ENCODE measurements at places on chromosomes 3 and 15.
A peak's percentile ranks its signal among the peaks of the same experiment; 100 is the strongest.

- no peak for DNase-seq
Measured at GRCh38 chr15:78104119-78104479, 11.7 kb downstream of the SH2D7 start.

GRCh38 chr15:28021281-28022039, 77.7 kb downstream of the OCA2 start:
- DNase-seq, result peak; percentile 3

DNA sequence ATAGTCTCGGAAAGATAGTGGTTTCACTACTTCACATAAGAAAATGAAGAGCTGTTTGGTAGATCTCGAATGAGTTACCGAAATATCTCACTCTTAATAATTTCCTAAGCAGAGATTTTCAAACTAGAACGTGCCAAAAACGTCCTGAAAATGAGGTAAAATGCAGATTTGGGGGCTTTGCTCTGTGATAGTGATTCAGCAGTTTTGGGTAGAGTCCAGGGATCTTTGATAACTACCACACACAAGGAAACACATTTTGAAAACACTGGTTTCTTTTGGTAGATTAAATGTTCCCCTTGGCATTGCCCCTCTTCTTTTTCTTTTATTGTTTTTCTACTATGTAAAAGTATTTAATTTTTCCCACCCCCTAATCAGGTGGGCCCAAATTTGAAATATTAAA, 125.9 kb downstream of the EBLN2 start:
- no peak for DNase-seq

DNA sequence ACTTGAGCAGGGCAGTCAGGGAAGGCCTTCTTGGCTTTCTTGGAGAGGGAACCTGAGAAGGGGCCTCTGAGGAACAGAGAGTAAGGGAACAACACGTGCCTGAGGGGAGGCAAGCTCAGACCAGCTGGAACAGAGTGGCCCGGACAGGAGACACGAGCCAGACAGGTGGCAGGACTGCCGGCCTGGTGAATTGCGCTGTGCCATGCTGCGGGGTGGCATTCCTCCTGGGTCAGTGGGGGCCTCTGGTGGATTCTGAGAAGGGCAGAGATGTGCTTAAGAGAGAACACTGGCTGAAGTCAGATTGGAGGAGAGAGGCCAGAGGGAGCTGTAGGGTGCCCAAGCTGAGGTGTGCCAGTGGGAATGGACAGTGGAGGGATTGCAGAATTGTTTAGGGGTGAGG, 4.9 kb downstream of the CHAC1 start:
- no peak for DNase-seq

DNA sequence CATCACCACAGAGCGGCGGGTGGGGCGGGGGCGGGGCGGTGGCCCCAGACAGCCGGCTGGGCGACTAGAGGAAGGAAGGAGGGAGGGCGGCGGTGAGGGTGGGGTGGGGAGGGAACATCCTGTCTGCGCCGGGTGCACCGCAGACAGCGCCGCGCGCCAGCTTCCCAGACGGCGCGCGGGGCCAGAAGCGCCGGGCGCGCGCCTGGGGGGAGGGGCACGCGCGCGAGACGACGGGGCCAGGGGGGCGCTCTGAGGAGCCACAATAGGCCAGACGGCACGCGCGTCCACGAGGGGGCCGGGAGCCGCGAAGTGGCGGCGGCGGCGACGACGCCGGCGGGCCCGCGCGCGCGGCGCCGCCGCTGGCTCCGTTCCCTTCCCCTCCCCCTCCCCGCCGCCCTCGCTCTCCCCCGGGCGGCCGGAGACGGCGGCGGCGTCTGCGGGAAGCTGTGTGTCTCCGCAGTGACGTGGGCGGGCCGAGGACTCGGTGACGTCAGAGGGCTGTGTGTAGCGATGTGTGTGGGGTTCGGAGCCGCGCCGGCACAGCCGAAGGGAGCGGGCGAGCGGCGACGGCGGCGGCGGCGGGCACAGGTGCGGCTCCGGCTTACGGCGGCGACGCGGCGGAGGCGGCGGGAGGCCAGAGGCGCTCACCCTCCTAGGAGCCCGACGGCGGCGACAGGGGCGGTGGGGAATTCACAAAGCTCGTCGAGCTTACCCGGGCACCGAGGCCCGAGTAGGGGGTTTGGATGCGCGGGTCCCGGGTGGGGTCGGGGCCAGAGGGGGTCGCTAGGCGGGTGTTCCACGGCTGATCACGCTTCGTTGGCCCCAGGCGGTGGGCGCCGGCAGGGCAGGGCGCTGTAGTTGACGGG, at the start of gene SKIL:
Gene SKIL, plus strand, starts transcription at position 540 of the 866 bp plus-strand sequence. CDS start 2,617 bp downstream, outside the sequence.
- DNase-seq, result peak; percentile 90

- no peak for DNase-seq
Measured at GRCh38 chr3:152769523-152769922, 65.4 kb upstream of the P2RY1 start.

DNA sequence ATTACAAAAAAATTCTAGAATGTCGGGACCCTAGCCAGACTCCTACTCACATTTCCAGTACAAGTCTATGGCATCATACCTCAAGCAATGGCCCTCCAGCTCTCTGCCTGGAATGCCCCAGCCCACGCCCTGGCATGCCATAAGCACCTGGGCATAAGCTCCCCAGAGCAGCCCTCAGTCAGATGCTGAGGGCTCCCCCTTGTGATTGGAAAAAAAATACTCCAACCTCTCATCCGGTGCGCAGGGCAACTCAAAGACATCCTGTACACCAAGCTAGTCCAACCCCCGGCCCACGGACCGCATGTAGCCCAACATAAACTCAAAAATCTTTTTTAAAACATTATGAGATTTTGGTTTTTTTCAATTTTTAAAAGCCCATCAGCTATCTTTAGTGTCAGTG, 115.4 kb downstream of the NEK10 start:
- DNase-seq, result peak; percentile 14

DNA sequence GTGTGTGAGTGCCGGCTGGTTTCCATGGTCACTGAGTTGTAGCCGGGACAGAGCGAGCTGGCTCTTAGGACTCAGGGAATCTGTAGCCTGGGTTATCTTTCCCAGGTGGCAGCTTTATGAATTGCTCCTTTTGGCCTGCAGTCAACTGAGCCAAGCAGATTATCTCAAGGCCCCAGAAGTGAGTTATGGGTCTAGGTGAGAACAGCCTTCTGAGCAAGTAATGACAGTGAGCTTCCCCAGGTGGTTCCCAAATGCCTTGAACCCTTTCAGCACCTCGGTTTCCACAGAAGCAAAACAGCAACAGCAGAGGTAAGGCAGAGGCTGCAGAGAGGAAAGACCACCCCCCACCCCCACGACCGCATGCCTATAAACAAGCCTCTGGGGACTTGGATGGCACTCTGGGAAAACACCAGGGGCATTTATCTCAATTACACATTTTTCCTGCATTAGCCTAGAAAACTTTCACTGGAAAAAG, 56.7 kb upstream of the DGKG start:
- no peak for DNase-seq

- no peak for DNase-seq
Measured at GRCh38 chr15:68029959-68030358, 24.2 kb upstream of the PIAS1 start.

- no peak for DNase-seq
Measured at GRCh38 chr3:16632395-16632794, 27.2 kb upstream of the DAZL start.

GRCh38 chr3:71087143-71088018, 496.1 kb downstream of the FOXP1 start:
- no peak for DNase-seq

- no peak for DNase-seq
Measured at GRCh38 chr3:72266016-72266370, 481.0 kb upstream of the PROK2 start.

GRCh38 chr15:78434134-78434533, 3.9 kb upstream of the IREB2 start:
- no peak for DNase-seq

- DNase-seq, result no peak
Measured at GRCh38 chr3:16595778-16596177, 9.4 kb downstream of the DAZL start.

GRCh38 chr3:177446165-177446601, 248.9 kb upstream of the TBL1XR1 start:
- no peak for DNase-seq
